Right ventricle myocardium superior (tissue), 1 donor: ENCODE measurements at places on chromosomes 16 and 17. TPM values are rescaled to one million over a fixed set of nuclear protein-coding genes. Genes with fewer than 3 reads are reported as not detected.

Gene MYH13
- total RNA-seq: not detected

Gene MYH3
- total RNA-seq: 0.22 TPM

Gene LPCAT2
- 9.6 TPM for total RNA-seq

Gene OR1D2
- not detected for total RNA-seq

Gene TMED6
- total RNA-seq: not detected

Gene CCT6B
- total RNA-seq: 1.8 TPM

Gene IL34
- total RNA-seq: 1.6 TPM

Gene GJD3
- total RNA-seq: 1.3 TPM

Gene RASD1
- 39.8 TPM for total RNA-seq
